Left hindlimb (tissue), 1 donor: ENCODE measurements at places on chromosomes 6 and 20.
A peak's percentile ranks its signal among the peaks of the same experiment; 100 is the strongest.

- DNase-seq, result peak; percentile 91
These were observed at the start of gene BACH2 for GRCh38 chr6:90296341-90297114. BACH2 (minus strand) TSS chr6:90296843; CDS start chr6:90008844, 287,999 bp downstream.

GRCh38 chr20:46040902-46041535 is 12.0 kb downstream of the SLC12A5 start:
- peak; percentile 69 for DNase-seq

GRCh38 chr6:144588697-144589325 is 303.7 kb downstream of the UTRN start:
- DNase-seq, result no peak

DNA sequence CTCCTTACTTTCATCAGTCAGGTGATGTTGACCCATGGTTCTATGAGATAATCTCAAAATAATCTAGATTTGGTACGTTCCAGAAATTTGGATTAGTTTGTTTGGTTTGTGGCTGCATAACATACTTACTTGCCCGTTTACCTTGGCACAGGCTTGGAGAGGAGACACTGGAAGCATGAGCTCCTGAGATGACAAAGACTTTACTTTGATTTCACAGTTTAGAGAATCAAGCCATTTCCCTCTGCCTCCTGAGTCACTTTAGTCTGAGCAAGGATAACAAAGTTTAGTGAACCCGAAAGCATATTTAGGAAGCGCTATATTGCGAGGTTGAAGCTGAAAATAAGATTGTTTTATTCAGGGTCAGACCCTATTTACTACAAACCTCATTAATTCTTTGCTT is 643.4 kb downstream of the QKI start:
- no peak for DNase-seq

DNA sequence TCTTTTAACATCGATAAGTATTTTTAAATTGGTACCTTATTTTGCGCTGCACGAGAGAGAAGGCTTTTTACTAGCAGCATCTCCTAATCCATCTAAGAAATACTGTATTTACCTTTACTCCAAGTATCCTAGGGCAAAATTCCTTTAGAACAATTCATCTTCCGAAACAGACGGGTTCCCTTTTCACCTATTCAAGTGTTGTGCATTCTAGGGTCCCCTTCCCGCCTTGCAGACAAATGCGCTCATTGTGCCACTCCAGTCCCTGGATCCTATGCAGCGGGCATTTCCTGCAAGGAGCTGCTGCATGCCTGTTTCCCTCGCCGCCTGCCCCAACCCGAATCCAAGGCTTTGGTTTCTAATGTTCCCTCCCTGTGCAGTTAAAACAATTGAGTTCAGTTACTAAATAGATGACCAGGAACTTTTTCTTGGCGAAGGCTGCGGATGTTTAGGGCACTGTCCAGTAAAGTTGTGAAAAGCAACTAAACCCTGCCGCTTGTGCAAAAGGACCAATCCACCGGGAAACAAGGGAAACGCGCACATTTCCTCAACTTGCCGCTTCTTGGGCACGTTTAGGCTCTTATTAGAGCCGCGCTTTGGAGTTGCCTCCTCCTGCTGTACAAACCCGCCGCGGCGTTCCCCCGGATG is 556 bp upstream of the SCAF8 start:
- no peak for DNase-seq

GRCh38 chr20:21707267-21707666 is 1.8 kb downstream of the PAX1 start:
- no peak for DNase-seq

GRCh38 chr6:5339786-5340185 is 78.5 kb downstream of the FARS2 start:
- no peak for DNase-seq
